ENCODE measurements at places on chromosomes 6 and 20. TPM values are rescaled to one million over a fixed set of nuclear protein-coding genes. Genes with fewer than 3 reads are reported as not detected.

The GPSM3 gene
- total RNA-seq, result 0.63 TPM

The KIF25 gene
- not detected for total RNA-seq

The C6orf163 gene
- 23.5 TPM for total RNA-seq

The TBPL1 gene
- total RNA-seq, result 25.7 TPM

The STMND1 gene
- total RNA-seq, result not detected

The SLC22A1 gene
- total RNA-seq, result 0.31 TPM

The UBE2C gene
- total RNA-seq, result 10.6 TPM

The PGC gene
- total RNA-seq, result not detected

The KCNK5 gene
- total RNA-seq, result not detected

Data from parietal lobe (tissue), 2 donors.